ENCODE measurements at places on chromosomes 1 and 21.

GRCh38 chr1:87584586-87584985 is 255.9 kb downstream of the LMO4 start:
- DNase-seq, result no peak

- DNase-seq, result no peak
Measured at GRCh38 chr1:119219711-119220110, 79.3 kb upstream of the WARS2 start.

GRCh38 chr1:92043621-92044020 is 13.8 kb downstream of the EPHX4 start:
- no peak for DNase-seq

GRCh38 chr1:165143437-165144065 is 213.0 kb downstream of the LMX1A start:
- DNase-seq, result no peak

GRCh38 chr1:211522804-211523203 is 30.8 kb upstream of the RD3 start:
- no peak for DNase-seq

DNA sequence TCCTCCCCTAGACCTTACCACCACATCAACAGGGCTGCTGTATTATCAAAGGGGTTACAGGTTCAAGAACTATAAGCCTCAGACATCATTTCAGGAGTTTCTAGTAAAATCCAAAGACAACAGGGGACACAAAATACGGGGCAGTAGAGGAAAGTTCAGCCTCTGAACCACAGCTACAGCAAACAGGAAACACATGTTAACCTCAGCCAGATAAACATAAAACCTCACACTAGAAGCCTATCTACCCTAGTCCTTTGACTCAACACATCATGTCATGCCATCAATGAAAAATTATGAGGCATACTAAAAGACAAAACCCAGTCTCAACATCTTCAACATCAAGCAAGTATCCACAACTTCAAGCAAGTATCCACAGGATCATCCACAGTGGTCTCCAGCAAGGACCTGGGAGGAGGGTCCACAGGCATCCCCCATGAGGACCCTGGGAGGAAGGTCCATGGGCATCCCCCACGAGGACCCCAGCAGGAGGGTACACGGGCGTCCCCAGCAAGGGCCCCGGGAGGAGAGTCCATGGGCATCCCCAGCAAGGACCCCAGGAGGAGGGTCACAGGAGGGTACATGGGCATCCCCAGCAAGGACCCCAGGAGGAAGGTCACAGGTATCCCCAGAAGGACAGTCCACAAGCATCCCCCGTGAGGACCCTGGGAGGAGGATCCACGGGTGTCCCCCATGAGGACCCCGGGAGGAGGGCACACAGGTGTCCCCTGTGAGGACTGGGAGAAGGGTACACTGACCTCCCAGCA is 440.0 kb downstream of the MATN1 start:
- DNase-seq, result no peak

- DNase-seq, result peak; percentile 60
Measured at GRCh38 chr1:112614460-112615065, 4.4 kb downstream of the ST7L start.

DNA sequence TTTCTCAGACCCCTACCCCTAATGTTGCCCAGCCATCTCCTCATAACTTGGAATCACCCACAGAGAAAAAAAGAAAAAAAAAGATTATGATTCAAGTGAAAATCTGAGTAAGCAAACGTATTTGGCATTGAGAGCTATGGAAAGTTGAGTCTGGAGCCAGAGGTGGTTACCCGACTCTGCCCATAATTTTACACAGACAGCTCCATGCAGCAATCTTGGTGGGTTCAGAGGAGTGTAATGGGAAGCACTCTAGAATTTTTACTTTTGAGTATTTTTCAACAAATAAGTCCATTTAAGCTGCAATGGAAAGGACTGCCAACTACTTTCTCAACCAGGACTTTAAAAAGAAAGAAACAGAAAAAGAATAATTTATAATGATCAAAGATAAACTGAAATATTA is 62.7 kb downstream of the ZC3H11B start:
- no peak for DNase-seq

GRCh38 chr1:183147735-183148134 is 38.3 kb upstream of the LAMC2 start:
- DNase-seq, result no peak

DNA sequence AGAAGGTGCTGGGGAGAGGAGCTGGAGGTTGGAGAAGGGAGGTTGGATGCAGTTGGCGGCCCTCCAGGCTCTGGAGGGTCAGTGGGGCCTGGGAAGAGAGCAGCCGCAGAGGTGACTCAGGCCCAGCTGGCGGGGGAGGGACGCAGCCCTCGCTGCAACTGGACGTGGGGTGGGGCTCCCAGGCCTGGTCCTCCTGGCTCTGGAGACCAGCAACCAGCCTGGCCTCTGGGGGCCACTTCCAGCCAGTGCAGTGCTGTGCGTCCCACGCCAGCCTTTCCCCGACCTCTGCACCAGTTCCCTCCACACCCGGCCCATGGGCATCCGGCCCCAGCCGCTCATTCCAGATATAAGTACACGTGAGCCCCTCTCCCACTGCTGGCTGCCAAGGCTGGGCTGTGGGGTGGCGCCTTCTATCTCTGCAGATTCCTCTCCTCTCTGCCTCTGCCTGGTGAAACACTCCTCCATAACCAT is 38.0 kb upstream of the COL18A1 start:
- DNase-seq, result no peak

- peak; percentile 47 for DNase-seq
Measured at GRCh38 chr1:21568006-21568746, 59.0 kb downstream of the ALPL start.

GRCh38 chr1:63960326-63960725 is 186.5 kb downstream of the ROR1 start:
- DNase-seq, result no peak

DNA sequence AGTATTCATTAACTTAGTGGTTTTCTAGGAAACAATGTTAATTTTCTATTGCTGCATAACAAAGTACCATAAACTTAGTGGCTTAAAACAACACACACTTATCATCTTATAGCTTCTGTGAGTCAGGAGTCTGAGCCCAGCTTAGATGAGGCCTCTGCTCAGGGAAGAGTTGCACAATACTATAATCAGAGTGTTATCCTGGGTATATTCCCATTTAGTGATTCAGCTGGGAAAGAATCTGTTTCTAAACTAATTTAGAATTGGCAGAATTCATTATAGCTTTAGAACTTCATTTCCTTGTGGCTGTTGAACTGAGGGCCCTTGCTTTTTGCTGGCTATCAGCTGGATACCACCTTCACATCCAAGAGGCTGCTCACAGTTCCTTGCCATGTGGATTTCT is 515.5 kb downstream of the BRINP3 start:
- DNase-seq, result no peak

- DNase-seq, result no peak
Measured at GRCh38 chr1:191648939-191649338, 509.3 kb upstream of the RGS18 start.

GRCh38 chr1:1398677-1399186 is 403 bp downstream of the CCNL2 start:
- DNase-seq, result no peak

DNA sequence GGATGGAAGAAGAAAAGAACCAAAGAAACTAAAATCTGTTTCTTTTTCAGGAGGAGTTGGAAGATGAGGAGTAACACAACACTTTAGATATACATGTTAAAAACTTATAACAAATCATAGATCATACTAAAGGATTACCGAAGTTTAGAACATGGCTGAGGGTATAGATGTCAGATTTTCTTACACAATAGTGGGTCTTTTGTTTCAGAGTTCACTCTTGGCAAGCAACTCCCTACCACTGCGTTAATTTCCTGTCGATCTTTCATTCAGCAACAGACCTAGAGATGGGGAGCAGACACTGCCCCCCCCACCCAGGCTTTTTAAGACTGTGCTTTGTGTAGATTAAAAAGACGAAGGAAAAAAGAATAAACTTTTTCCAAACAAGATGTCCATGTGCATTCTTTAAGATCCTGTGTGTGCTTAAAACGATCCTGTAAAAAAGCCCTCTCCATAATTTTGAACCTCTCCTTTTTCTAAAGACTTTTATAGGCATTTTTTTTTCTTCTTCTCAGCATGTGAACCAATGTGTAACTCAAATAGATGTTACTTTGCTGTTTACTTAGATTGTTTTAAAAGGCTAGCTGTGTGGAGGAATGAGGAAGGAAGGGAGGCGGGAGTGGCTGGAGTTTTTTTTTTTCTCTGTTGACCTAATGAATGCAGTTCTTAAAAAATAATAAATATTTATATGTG is 50.4 kb downstream of the NFIA start:
- no peak for DNase-seq

- no peak for DNase-seq
Measured at GRCh38 chr1:175704621-175705020, 38.8 kb downstream of the TNR start.

- DNase-seq, result no peak
Measured at GRCh38 chr1:23339632-23340031, 4.5 kb downstream of the HNRNPR start.

- no peak for DNase-seq
Measured at GRCh38 chr1:248905662-248906008, 400 bp upstream of the PGBD2 start.

DNA sequence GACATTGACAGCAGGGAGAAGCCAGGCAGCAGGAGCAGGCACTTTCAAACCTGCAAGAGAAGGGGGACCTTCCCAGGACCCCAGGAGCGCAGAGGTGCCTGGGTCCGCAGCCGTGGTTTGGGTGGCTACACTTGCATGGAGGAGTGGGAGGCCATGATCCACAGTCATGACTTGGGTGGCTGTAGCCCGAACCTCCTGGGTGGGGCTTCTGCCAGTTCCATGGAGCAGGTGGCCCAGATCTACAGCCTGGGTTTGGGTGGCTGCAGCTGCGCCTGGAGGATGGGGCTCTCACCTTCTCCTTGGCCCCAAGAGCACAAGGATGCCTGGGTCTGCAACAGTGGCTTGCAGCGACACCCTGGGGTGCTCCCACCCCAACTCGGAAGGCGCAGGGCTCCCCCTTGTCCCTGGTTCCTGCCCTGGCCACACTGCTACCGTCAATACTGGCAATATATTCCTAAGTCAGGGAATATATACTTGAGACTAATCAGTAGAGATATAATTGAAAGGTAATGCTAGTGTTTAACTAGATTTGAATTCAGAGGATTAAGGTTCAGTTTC is 2.3 kb upstream of the OR6K6 start:
- no peak for DNase-seq

DNA sequence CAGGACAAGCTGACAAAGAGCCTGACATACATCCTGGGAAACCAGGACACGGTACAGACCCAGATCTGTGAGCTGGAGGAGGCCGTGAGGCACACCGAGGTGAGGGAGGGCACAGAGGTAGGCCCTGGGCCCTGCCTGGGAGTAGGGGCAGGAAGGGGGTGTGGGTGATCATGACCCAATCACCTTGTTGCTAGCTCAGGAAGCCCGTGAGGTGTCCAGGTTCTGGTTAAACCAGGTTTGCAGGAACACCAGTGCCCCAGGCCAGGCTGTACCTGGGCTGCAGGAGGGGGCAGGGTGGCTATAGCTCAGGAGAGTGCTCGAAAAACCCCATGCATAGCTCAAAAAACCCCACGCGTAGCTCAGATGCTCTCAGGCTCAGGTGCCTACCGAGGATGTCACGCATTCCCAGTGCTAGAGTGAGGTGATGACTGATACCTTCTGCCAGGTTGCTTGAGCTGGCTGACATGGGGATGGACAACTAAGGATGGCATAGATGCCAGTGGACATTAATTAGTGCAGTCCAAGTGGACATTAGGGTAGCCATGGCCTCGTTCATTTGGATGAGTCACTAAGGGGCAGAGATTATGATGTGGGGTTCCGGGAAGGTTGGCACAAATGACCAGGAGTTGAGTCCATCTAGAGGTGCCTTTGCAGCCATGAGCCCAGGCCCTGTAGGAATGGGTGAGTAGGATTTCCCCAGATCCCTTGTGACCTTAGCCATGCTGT is 3.7 kb downstream of the TRIM46 start:
- DNase-seq, result no peak

DNA sequence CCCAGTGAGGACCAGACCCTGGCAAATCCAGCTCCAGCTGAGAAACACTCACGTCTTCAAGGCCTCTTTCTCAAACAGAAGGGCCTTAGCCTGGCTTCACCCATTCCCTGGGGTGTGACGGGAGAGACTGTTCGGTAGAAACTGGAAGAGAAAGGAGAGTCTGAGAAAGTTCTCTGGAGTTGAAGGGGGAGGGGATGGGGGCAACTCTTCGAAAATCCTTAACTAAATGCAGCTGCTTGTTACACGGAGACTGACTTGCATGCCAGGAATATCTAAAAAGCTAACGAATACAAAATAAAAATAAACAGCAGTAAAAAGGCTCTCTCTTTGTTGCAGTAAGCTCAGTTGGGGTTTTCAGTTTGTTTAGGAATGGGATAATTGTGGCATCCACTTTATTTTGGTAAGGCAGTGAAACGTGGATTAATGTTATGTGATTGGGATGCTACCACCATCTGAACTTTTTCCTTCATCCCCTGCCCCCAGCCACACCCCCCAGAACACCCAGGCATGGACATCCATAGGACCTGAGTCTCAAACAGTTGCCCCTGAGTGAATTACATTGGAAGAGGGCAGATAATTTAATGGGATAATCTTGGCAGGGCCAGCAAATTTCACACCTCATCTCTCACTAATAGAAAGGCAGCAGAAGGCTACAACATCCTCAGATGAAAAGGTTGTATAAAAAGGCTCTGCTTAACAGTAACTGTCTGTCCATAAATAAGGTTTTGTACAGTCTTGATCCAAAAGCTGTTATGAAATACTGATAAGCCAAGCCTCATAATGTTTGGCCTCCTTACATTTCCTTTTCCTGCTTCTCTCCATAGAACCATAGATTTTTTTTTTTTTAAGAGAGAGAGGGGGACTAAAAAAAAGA is 5.8 kb downstream of the ROR1 start:
- no peak for DNase-seq

DNA sequence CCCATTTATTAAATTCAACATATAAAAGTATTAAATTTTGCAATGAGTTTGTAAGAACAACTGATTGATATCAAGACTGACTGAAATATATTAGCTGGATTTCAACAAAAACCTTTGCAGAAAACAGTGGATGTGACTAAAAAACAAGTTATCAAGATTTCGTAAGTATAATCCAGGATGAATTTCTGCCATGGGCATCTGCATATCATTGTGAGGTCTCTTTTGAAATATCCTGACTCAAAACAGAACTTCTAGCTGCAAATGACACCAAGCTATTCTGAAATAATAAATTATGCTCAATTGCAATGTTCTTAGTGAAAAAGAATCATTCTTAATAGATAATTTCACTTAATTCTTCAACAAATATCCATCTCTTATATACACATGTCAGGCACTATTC is 52.6 kb downstream of the CD34 start:
- no peak for DNase-seq

- no peak for DNase-seq
Measured at GRCh38 chr1:6280761-6281451, 20.0 kb upstream of the GPR153 start.

DNA sequence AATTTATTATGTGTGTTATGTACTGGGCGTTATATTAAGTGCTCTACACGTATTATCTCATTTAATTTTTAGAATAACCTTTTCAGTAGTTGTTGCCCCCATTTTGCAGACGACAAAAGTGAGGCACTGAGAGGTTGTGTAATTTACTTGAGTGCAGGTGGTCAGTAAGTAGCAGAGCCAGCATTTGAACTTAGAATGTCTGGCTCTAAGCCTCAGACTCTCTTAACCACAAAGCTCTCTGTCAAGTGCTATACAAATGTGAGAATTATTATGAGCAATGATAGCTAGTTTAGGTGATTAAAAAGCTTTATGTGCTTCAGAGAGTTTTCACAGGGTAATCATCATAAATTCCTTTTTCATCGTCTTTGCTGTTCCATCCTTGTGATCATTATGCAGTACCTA is 96.3 kb upstream of the UBE2U start:
- DNase-seq, result no peak

GRCh38 chr1:238439511-238439910 is 548.8 kb upstream of the ZP4 start:
- DNase-seq, result no peak
